ENCODE measurements at places on chromosomes 11 and 22. TPM values are rescaled to one million over a fixed set of nuclear protein-coding genes. Genes with fewer than 3 reads are reported as not detected.
A peak's percentile ranks its signal among the peaks of the same experiment; 100 is the strongest.

BBOX1 gene
- total RNA-seq, result not detected

- peak; percentile 29 for DNase-seq
These were observed 33.0 kb upstream of the PRR5 start for GRCh38 chr22:44668886-44669521.

DNA sequence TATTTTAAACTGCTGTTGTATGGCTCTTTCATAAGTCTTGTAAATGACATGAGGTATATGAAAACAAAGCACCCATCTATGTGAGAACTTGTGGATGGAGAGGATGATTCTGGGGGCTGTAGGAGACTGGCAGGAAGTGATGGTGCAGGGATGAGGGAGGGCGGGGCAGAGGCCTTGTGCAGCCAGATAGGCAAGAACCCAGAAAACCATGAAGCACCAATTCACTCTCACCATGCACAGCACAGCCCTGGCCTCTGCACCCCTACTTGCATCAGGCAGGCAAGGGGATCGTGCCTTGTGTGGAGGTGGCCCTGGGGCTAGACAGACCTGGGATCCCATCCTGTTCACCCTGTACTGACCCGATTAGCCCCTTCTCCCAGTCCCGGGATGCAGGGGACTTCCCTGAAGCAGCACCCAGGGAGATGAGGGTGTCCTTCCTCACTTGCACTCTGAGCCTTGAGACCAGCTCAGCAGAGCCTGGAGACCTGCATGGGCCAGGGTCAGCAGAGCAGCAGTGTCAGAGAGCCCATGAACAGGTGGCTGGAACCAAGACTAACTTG, 85.5 kb downstream of the MORC2 start:
- no peak for DNase-seq

- no peak for DNase-seq
These were observed 39.4 kb downstream of the CARD18 start for GRCh38 chr11:105100206-105100605.

GAL3ST1 gene
- total RNA-seq, result not detected

DNA sequence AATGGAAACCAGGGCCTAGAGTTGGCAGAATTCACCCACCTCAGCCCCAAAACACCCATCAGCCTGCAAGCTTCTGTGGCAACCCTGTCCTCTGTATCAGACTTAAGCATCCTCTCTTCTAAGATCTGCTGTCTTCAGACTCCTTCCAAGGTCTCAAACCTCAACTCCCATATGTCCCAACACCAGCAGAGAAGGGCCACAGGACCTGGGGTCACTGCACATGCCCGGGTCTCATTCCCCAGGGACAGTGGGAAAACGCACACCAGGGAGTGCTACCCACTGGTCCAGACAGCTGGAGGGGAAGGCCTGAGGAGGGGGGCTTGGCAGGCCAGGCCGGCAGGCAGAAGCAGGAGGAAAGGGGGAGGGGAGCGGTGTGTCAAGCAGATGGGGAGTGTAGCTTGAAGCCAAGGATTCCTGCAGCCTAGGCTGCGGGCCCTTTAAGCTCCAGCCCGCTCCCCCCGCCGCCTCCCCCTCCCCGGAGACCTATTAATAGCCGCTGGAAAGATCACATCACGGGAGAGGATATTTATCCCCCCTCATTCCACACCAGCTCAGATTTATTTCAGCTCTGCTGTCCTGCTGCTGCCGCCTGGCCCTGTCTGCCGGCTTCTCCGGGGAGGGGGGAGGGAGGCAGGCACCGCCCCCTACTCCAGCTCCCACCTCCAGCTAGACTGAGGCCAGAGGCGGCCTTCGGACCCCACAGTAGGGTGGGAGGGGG, 16.7 kb downstream of the BCL9L start:
- peak; percentile 84 for DNase-seq
